ENCODE measurements at places on chromosomes 2 and 18. TPM values are rescaled to one million over a fixed set of nuclear protein-coding genes. Genes with fewer than 3 reads are reported as not detected.
A peak's percentile ranks its signal among the peaks of the same experiment; 100 is the strongest.

Gene DSG4
- not detected for total RNA-seq

GRCh38 chr2:123864416-123864815 is 160.7 kb upstream of the CNTNAP5 start:
- H3K27ac ChIP-seq, result no peak overlapping the region
- H3K27me3 ChIP-seq, result no peaks in the 10 kb centered on the region
- H3K36me3 ChIP-seq, result no peaks in the 10 kb centered on the region
- DNase-seq, result no peak

Gene COL4A4
- not detected for total RNA-seq

DNA sequence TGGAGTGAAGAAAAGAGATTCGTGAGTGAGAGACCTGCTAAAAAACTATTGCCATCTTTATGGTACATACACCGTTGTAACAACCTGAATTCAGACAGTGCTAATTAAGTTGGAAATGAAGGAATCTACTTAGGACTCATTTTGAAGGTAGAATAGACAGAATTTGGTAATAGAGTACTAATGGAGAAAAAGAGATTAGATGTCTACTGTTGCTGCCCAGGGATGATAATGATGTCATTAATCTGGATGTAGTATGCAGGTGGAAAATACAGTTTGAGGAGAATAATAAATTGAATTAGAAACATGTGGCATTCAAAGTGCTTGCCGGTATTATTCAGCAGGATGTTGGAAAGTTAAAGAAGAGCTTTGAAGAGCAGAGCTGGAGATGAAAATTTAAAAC is 44.7 kb downstream of the DIS3L2 start:
- no peak for DNase-seq
- no peak overlapping the region for H3K4me3 ChIP-seq
- H3K27me3 ChIP-seq, result no peaks in the 10 kb centered on the region

GRCh38 chr18:74268933-74269620 is 22.7 kb downstream of the CYB5A start:
- H3K4me1 ChIP-seq, result no peaks in the 10 kb centered on the region
- H3K27ac ChIP-seq, result no peak overlapping the region
- H3K27me3 ChIP-seq, result no peaks in the 10 kb centered on the region
- H3K4me3 ChIP-seq, result no peak overlapping the region

- H3K4me3 ChIP-seq, result no peak overlapping the region
- H3K4me1 ChIP-seq, result no peaks in the 10 kb centered on the region
- no peak for DNase-seq
- H3K27me3 ChIP-seq, result peaks cover 3% of the 10 kb centered on the region
Observed at GRCh38 chr2:54853616-54854310, 130.3 kb downstream of the EML6 start.

Gene ANKRD30B
- total RNA-seq, result not detected

DNA sequence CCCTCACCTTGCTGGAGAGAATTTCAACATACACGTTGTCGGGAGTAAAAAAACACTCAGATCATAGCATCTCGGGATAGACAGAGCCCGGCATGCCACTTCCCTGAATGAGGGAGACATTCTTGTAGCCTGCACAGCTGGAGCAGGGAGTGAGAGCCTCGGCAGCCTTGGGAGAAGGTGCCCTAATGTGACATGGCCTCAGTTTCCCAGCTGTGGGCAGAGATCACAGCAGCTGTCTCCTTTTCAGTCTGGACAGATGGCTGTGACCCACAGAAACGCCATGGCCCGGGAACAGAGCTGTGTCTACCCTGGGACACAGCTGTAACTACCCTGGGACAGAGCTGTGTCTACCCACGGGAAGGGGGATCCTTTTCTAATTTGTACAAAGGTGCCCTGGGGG is 55.9 kb downstream of the HS1BP3 start:
- peaks cover 51% of the 10 kb centered on the region for H3K4me1 ChIP-seq
- no peaks in the 10 kb centered on the region for H3K27me3 ChIP-seq
- no peak for DNase-seq
- H3K36me3 ChIP-seq, result no peaks in the 10 kb centered on the region
- peak overlapping the region; percentile 95 for H3K27ac ChIP-seq

DNA sequence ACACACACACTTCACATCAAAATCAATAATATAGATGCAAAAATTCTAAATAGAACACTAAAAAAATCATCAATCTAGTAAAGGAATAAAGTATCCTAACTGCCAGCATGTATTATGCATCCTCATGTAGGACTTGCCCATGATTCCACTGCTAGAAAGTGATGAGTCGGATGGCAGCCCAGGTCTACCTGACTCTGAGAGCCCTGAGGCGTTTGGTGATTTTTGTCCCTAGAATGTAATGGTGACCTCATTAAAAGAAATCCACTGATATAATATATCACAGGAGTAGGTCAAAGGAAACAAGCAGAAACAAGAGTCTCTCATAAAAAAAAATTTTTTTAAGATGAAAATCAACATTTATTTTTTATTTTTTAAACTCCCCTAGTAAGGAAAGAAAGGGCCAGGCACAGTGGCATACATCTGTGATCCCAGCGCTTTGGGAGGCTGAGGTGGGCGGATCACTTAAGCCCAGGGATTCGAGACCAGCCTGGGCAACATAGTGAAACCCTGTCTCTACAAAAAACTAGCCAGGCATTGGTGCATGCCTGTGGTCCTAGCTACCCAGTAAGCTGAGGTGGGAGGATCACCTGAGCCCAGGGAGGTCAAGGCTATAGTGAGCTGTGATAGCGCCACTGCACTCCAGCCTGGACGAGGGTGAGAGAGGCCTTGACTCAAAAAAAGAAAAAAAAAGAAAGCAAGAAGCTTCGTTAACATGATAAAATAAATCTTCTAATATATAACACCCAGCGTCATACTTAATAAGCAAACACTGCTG is 24.4 kb upstream of the ACTG2 start:
- H3K4me3 ChIP-seq, result no peak overlapping the region
- H3K27ac ChIP-seq, result no peak overlapping the region
- no peaks in the 10 kb centered on the region for H3K36me3 ChIP-seq
- no peak for DNase-seq

Gene SLC23A3
- total RNA-seq, result 5.2 TPM

Gene KCNF1
- 0.42 TPM for total RNA-seq

GRCh38 chr2:189109921-189110397 is 69.6 kb downstream of the COL5A2 start:
- no peaks in the 10 kb centered on the region for H3K36me3 ChIP-seq
- no peaks in the 10 kb centered on the region for H3K27me3 ChIP-seq
- H3K4me3 ChIP-seq, result no peak overlapping the region
- no peak overlapping the region for H3K27ac ChIP-seq
- peaks cover 3% of the 10 kb centered on the region for H3K4me1 ChIP-seq

DNA sequence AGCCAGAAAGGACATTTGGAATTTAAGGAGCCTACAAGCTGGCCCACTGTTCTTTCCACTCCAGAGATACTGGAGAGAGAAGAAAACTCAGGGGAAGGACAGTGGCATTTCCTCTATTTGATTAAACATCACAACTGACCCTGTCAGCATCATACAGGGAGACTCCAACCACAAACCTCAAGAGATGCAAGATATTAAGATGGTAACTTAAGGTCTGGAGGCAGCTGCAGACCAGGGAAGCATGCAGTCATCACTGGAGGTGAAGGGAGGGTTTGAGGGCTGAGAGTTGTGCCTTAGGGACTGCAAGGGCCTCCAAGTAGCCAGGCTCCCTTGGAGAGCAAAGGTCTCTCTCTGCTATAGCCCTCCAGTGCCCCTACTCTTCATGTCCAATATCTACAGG is 67.4 kb downstream of the RNF152 start:
- H3K27me3 ChIP-seq, result no peaks in the 10 kb centered on the region
- H3K27ac ChIP-seq, result no peak overlapping the region
- H3K36me3 ChIP-seq, result no peaks in the 10 kb centered on the region
- peaks cover 2% of the 10 kb centered on the region for H3K4me1 ChIP-seq
- no peak for DNase-seq
- no peak overlapping the region for H3K4me3 ChIP-seq

- no peaks in the 10 kb centered on the region for H3K27me3 ChIP-seq
- no peak overlapping the region for H3K4me3 ChIP-seq
Observed at GRCh38 chr2:218783688-218784087, 1.7 kb downstream of the CYP27A1 start.

Gene UNC80
- total RNA-seq, result not detected

DNA sequence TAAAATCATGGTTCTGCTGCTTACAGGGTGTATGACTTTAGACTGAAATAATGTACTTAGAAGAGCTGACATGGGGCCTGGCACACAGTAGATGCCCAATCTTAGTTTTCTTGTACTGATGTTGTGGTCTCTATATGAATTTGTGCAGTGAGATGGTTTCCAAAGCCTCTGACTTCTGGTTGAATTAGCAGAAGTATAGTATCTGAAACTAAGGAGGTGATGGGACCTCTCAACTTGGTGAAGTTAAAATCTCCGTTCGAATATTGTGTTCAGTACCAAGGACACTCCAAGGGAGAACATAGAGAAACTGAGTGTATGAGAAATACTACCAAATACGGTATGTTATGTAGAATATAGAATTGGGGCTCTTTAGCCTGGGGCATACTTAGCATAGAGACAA is 120.9 kb downstream of the ANTXR1 start:
- H3K36me3 ChIP-seq, result no peaks in the 10 kb centered on the region
- peaks cover 9% of the 10 kb centered on the region for H3K4me1 ChIP-seq
- H3K4me3 ChIP-seq, result no peak overlapping the region

- no peaks in the 10 kb centered on the region for H3K36me3 ChIP-seq
- no peak overlapping the region for H3K4me3 ChIP-seq
- no peak overlapping the region for H3K27ac ChIP-seq
Observed at GRCh38 chr2:160425434-160426151, 68.0 kb downstream of the RBMS1 start.

GRCh38 chr18:62729487-62730386 is 14.4 kb downstream of the PHLPP1 start:
- no peak for DNase-seq
- no peaks in the 10 kb centered on the region for H3K36me3 ChIP-seq
- H3K27ac ChIP-seq, result no peak overlapping the region
- no peaks in the 10 kb centered on the region for H3K27me3 ChIP-seq
